ENCODE measurements at places on chromosomes 5 and 9. TPM values are rescaled to one million over a fixed set of nuclear protein-coding genes. Genes with fewer than 3 reads are reported as not detected.

The PCDHA9 gene
- not detected for total RNA-seq

The LURAP1L gene
- 67.0 TPM for total RNA-seq

The PCDHB13 gene
- total RNA-seq, result 0.40 TPM

The IFNA2 gene
- not detected for total RNA-seq

The C9orf153 gene
- total RNA-seq, result not detected

DNA sequence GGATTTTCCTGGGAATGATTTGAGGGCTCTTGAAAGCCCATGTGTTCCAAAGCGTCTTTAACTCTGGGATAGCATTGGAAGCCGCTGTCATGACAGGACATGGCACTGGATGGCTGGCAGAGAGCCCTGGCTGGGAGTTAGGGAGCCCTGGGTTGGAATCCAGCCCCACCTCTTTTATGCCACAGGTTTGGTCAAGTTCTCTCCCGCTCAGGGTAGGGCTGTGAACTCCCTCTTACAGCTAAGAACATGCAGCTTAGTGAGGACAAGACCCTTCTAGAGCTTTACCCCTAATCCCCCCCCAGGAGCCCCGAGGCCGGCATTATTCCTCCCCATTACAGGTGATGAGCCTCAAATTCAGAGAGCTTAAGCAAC, 37.2 kb downstream of the OLFML2A start:
- peak; percentile 31 for DNase-seq

GRCh38 chr5:172630986-172631385, 10.1 kb upstream of the NEURL1B start:
- no peak for DNase-seq

DNA sequence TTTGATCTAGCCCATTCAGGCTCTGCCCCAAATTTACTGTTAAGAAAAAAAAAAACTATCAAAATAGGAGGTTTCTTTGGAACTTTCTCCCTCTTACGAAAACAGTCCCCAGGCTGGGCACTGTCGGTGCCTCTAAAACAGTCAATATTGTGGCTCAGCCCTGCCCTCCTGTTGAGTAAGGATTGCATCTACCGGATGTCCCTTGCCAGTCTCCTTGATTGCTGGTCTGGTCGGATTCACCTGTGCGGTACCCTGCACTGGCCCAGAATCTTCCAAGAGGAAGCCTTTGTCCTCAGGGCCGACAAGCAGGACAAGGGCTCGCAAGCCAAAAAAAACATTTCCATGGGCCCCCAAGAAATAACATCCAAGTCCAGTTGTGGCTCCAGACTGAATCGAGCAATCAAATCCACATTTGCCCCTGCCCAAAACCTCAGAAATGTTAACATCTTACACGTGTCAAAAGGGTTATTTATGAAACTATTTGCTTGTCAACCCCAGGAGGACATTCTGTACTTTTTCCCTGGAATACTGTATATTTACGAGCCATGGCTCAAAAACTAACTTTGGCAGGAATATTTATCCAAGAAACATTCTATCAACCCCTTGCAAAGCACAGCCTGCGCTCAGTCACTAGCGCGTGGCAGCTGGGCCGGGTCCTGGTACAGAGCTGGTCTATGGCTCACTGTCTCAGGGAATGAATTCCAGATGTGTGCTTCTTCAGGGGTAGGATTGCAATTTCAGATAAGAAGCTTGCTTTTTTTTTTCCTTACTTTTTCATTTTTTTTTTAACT, 129.2 kb upstream of the ADRA1B start:
- no peak for DNase-seq

DNA sequence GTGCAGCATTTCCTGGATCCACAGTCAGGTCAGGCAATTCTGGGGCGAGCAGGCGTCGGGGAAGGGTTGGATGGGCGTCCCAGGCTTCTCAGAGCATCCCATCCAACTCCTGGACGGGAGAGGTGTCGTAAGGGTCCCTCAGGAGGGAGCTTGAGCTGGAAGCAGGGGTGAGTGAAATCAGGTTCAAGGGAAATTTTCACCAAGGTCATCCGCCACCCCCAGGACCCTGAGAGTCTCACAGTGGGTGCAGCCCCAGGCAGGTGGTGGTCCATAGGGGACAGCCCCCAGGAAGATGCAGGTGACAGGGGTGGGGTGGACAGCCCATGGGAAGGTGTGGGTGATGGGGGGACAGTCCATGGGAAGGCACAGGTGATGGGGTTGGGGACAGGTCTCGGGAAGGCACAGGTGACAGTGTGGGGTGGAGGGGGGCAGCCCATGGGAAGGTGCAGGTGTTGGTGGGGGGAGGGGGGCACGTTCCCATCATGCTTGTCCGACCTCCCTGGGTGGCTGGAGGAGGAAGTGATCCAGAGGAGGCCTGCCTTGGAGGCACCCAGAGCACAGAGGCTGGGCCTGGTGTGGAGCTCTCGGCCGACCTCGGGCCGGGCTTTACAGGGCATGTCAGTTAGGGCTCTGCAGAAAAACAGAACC, 48.9 kb downstream of the AHRR start:
- no peak for DNase-seq

DNA sequence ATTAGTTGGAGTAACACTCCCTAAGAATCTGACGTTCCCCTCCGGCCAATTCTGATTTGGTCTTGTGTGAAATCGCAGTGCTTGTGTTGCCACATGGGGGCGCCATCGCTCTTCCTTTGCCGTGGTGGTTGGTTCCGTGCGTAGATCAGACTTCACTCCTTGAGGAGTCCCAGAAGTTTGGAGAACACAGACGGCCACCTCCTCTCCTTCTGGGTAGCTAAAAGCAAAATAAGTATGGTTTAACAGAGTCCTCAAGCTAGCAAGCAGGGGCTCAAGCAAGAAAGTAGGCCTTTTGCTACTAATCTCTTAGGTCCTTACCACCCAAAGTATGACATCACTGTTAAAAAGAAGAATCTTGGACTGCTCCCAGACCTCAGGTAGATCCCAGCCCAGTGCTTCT, 59.5 kb downstream of the HSPA4 start:
- peak; percentile 74 for DNase-seq

- peak; percentile 87 for DNase-seq
Measured at GRCh38 chr5:141040771-141041426, 10.3 kb upstream of the PCDHB1 start.

DNA sequence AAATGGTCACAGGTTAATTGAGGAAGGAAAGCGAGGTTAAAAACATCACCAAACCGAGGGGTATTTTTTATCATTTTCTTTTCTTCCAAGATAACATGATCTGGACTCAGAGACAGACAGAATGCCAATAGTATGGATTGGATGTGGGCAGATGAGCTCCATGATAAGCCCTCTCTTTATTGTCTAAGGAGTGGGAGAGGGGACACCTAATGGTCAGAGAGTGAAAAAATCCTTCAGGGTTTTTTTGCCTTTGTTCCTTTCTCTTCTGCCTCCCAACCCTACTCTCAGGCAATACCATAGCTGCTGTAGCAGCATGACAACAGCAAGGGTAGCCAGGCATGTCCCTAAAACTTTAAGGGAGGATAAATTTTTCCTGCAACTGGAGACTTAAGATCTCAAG, 94.7 kb downstream of the DIRAS2 start:
- no peak for DNase-seq

- peak; percentile 73 for DNase-seq
Measured at GRCh38 chr5:146340260-146341081, 1.8 kb downstream of the POU4F3 start.

DNA sequence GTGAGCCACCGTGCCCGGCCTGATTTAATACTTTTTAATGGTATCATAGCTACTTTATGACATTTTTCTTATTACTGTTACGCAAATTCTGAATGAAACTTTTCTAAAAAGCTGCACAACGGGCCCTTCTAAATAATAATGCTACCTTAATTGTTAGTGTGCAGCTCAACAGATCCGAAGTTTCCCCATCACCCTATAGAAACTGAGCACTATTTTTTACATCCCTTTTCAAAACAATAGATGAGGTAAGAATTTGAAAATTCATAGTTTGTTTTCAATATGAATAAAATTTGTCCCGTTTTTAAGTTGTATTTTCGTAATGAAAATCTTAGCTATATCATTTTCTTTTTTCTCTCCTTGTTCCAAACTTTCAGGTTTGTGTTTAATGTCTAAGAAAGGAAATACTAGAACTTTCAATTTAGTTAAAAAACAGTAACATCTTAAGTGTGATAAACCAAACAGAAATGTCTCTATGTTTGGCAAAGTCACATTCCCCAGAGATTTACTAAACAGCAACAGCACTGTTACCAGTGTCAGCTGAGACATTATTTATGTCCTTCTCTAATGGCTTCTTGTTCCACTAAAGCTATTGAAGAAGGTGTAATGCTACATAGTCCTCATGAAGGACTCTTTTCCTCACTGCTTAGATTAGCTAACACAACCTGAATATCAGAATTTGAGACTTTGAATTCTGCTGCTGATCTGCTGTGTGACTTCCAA, 22.9 kb downstream of the KIF2A start:
- DNase-seq, result no peak

- no peak for DNase-seq
Measured at GRCh38 chr5:51495672-51496071, 112.4 kb downstream of the ISL1 start.

DNA sequence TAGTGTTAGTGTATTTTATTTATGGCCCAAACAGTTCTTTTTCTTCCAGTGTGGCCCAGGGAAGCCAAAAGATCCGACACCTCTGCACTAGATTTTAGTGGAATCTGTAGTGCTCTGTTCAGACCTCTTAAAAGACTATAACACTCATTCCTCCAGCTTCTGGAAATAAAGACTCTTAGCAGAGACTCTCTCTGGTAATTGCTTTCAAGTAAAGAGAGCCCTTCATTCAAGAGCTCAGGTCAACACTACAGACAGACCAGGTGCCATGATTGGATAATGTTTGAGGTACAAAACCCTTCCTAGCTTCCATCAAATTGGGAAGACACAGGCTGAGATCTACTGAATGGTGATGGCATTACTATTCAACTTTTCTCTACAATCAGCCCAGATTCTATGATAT, 255.8 kb downstream of the PRDM9 start:
- DNase-seq, result no peak

GRCh38 chr9:97592126-97592525, 41.0 kb downstream of the TSTD2 start:
- DNase-seq, result no peak

- DNase-seq, result no peak
Measured at GRCh38 chr5:149550594-149551226, 529 bp downstream of the CSNK1A1 start.

GRCh38 chr5:119373449-119373858, 17.6 kb downstream of the TNFAIP8 start:
- no peak for DNase-seq

DNA sequence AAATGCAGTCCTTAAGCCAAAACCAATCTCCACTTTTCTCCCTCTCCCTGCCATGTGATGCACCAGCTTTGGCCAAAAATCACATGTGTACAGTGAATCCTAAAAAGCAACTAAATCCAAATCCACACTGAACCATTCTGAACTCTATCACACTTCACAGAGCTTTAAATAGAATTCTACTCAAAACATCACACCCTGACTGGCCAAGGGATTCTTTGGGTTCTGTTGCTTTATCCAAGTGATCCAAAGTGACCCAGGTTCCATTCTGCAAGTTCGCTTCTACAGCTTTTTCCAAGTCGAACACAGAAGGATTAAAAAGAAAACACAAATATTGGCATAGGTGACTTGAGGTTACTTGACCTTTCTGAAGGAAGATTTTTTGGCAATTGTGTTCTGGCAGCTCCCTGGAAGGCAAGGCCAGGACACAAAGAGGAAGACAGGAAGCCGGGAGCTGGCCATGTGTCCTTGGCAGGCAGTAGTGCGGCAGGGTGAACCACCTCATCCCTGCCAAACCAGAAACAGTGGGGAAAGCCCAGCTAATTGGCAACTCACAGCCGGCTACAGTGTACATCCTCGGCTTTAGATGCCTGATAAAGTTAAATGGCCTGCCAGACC, 115.0 kb downstream of the NFIB start:
- peak; percentile 100 for DNase-seq

DNA sequence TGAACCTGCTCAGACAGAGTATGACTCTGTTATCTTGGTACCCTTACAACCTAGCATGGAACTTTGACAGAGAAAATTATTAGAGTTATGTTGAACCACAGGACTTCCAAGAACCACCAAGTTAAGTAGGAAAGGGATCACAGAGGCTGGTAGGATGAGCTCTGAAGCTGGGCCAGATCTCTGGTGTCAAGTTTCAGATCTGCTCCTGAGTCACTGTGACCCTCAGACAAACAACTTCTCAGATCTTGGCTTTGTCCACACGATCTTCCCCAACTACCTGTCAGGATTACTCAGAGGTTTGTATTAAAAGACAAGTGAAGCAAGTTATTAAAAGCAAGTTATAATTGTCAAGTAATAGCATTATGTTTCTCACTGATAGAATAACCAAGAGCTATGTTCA, 189.0 kb downstream of the SEC61B start:
- peak; percentile 39 for DNase-seq

DNA sequence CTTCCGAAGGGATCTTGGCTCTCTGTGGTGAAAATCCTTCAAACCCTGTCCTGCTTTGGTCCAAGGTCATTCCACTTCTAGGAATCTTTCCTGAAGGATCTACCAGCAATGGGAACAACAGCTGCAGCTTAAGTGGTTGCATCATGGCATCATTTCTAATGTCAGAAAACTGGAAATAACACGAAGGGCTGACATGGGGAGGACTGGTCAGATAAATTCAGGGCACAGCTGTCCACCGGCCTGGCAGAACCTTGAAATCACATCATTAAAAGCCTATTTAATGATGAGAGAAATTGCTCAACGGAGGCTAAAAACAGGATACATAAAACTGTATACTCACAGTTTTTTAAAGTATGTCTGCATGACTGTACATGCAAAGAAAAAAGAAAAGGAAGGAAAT, 28.3 kb downstream of the OLFML2A start:
- DNase-seq, result no peak

GRCh38 chr9:112819635-112820496, 69.3 kb downstream of the SNX30 start:
- DNase-seq, result peak; percentile 51

DNA sequence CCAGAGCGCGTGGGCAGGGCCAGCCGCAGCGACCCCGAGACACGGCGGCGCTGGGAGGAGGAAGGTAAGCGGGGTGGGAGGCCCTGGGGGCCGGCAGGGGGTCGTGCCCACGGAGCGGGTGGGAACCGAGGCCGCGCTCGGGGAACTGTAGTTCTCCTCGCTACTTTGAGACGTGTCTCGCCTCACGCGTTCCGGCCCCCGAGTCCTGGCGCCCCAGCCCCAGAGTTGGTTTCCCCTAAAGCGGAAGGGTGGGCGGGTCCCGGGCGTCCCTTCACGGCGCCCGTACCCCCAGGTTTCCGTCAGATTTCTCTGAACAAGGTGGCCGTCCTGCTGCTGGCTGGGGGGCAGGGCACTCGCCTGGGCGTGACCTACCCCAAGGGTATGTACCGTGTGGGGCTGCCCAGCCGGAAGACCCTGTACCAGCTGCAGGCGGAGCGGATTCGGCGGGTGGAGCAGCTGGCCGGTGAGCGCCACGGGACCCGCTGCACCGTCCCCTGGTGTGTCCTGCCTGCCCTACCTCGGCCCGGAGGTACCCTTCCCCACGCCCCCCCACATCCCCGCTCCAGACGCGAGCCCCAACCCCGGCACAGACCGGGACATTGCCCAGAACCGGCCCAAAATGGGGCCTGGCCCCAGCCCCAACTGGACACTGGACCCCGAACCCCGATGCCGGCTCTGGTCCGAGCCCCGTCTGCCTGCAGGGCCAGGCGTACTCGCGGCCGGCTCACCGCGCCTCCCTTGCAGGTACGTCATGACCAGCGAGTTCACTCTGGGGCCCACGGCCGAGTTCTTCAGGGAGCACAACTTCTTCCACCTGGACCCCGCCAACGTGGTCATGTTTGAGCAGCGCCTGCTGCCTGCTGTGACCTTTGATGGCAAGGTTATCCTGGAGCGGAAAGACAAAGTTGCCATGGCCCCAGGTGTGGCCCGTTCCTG, 709 bp downstream of the UAP1L1 start:
- peak; percentile 33 for DNase-seq

GRCh38 chr5:74262544-74263207, 377.9 kb downstream of the ENC1 start:
- no peak for DNase-seq

All from MG63 (cell line).